ENCODE measurements at places on chromosomes 6 and 20.

- no peak for DNase-seq
Measured at GRCh38 chr6:93120154-93120742, 299.1 kb downstream of the EPHA7 start.

DNA sequence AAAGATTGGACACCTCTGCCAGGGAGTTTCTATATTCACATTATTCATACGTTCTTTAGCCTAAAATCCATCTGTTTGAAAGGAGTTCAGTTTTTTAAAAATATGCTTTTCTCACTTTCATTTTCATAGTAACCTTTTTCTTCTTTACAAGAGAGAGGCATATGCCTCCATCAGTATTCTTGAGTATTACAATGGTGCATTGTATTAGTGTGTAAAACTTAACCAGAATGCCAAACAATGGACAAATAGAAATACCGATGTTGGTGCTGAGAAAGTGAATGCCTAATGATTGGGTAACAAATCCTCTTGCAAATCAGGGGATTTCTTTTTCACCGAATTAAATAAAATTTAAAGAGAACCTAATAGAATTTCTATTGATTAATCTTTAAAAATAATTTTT is 163.2 kb upstream of the LAMA2 start:
- no peak for DNase-seq

DNA sequence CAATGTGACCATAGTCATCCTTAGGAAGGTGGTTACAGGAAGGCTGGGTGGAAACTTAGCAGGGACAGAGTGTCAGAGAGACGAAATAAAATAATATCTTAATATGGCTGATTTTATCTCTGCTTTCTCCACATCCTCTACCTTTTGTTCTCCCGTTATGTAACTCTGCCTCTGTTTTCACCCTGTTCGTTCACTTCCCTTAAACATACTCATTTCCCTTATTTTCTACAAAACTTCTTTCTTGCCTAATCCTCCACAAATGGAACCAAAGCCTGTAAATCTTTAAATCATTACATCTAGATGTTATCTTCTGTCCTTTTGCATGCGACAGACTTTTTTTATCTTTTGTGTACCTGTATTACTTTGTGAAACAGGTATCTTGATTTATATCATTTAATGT is 23.3 kb upstream of the CRIP3 start:
- no peak for DNase-seq

GRCh38 chr6:136125585-136125984 is 124.5 kb downstream of the MTFR2 start:
- DNase-seq, result no peak

GRCh38 chr20:13401596-13401995 is 180.5 kb downstream of the ISM1 start:
- DNase-seq, result no peak

DNA sequence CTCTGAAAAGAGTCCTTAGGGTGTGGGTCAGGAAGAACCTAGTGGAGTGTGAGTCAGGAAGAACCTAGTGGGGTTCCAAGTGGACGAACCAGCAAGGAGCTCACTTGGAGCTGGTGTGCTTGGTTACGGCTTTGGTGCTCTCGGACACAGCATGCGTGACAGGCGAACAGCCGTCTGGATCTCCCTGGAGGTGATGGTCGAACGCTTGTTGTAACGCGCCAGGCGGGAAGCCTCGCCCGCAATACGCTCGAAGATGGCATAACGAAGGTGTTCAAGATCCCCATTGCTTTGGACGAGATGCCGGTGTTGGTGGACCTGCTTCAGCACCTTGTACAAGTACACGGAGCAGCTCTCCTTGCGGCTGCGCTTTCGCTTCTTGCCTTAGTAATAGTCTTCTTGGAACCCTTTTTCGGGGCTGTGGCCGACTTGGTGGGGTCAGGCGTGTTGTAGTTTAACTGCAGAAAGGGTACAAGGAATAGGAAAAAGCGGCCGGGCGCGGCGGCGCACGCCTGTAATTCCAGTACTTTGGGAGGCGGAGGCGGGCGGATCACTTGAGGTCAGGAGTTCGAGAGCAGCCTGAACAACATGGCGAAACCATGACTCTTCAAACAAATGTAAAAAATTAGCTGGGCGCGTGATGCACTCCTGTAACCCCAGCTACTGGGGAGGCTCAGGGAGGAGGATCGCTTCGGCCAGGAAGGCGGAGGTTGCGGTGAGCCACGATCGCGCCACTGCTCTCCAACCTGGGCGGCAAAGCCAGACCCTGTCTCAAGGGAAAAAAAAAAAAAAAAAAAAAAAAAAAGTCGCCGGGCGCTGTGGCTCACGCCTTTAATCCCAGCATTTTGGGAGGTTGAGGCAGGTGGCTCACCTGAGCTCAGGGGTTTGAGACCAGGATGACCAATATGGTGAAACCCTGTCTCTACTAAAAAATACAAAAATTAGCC is 48.0 kb downstream of the OR2B2 start:
- DNase-seq, result no peak

- no peak for DNase-seq
Measured at GRCh38 chr20:3209257-3209945, at the start of gene ITPA. ITPA (plus strand) TSS chr20:3209498; CDS start chr20:3209552, 54 bp downstream.

GRCh38 chr6:5865506-5866031 is 141.2 kb downstream of the NRN1 start:
- no peak for DNase-seq

- no peak for DNase-seq
Measured at GRCh38 chr20:43028470-43028869, 161.2 kb downstream of the PTPRT start.

DNA sequence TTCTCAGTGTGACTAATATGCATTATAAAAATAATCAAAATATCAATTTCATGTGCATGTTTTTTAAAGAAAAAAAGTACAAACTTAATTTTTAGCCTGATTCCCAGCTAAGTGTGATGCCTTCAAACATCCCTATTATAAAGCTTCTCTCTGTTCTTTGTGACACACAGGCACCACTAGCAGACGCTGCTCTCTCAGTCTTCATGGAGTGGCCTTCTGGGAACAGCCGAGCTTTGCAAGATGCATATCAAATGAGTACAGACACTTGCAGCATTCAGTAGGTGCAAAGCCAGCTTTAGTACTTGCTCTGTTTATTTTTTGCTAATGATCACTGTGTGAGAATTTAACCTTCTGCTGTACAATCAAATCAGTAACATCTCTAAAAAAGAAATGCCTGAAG is 340.0 kb downstream of the ADGRB3 start:
- no peak for DNase-seq

GRCh38 chr20:15917283-15917682 is 656.0 kb downstream of the KIF16B start:
- DNase-seq, result no peak

DNA sequence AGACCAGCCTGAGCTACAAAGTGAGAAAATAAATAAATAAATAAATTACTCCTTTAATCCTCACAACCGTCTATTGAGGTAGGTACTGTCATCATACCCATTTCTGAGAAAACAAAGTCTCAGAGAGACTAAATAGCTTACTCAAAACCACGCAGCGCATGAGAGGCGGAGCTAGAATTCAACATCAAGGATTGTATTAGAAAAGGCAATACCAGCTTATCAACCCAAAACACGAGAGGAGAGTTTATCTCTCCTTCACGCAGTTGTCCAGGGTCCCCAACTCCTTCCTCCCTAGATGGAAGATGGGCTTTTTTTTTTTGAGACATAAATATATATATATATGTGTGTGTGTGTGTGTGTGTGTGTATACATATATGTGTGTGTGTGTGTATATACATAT is 12.2 kb downstream of the HNF4A start:
- no peak for DNase-seq

DNA sequence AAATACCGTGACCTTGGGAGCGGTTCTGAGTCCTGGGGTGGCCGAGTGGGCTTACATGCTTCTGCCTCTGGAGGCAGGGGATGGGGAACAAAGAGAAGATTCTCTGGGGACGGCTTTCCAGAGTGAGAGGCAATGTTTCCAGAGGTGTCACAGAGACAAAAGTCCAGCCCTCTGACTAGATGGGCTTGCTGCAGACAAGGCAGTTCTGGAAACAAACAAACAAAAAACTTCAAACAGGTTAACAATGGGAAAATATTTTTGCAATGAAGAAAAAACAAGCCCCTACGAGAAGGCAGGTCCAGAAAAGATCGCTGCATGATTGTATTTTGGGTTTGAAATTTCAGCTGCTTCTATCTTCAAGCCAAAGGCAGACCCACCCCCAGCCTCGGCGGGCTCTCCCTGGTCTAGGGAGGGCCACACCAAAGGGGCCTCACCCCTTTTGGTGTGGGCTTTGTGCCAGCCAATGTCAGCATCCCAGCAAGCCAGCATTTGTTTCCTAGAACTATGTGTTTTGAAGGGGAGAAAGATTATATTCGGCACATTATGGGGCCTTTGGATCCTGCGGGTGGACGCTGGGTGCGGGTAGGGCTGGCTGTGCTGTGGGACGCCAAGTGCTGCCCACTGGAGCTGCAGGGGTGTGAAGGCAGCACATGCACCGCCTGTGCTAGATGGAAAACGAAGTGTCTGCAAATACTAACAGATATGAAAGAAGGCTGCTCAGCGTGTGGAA is 42.9 kb downstream of the RIOK1 start:
- no peak for DNase-seq

GRCh38 chr6:37802810-37803209 is 16.7 kb upstream of the ZFAND3 start:
- DNase-seq, result no peak

GRCh38 chr6:155493026-155493693 is 37.5 kb upstream of the NOX3 start:
- no peak for DNase-seq

All from esophagus squamous epithelium (tissue), 5 donors.